ENCODE measurements at places on chromosomes 13 and 19. TPM values are rescaled to one million over a fixed set of nuclear protein-coding genes. Genes with fewer than 3 reads are reported as not detected.

ZNF578 gene
- total RNA-seq = 0.91 TPM

ZNF837 gene
- total RNA-seq = 4.3 TPM

OLFM2 gene
- 51.5 TPM for total RNA-seq

DNA sequence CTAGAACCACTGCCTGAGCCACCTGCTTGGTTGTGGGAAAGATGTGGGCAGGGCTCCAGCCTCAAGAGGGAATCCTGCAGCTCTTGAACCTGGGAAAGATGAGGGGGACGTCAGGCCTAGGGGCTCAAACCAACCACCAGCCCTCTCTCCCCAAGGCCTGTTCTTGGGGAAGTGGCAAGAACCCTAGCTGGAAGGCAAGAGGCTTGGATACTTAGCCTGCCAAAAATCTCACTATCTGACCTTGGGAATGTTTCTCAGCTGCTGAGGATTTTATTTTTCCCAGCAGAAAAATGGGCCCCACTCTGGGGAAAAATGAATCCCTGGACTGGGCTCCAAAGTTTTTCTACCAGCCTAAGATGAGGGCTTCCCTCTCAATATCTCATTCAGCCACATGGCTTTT is 4.6 kb downstream of the USHBP1 start:
- no peak for DNase-seq

DNA sequence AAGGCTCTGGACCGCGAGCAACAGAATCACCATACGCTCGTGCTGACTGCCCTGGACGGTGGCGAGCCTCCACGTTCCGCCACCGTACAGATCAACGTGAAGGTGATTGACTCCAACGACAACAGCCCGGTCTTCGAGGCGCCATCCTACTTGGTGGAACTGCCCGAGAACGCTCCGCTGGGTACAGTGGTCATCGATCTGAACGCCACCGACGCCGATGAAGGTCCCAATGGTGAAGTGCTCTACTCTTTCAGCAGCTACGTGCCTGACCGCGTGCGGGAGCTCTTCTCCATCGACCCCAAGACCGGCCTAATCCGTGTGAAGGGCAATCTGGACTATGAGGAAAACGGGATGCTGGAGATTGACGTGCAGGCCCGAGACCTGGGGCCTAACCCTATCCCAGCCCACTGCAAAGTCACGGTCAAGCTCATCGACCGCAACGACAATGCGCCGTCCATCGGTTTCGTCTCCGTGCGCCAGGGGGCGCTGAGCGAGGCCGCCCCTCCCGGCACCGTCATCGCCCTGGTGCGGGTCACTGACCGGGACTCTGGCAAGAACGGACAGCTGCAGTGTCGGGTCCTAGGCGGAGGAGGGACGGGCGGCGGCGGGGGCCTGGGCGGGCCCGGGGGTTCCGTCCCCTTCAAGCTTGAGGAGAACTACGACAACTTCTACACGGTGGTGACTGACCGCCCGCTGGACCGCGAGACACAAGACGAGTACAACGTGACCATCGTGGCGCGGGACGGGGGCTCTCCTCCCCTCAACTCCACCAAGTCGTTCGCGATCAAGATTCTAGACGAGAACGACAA is 1.8 kb downstream of the PCDH17 start:
- DNase-seq = peak; percentile 47

Measured in adrenal gland (tissue), 19 donors.